Activated CD4-positive, CD25-positive, alpha-beta regulatory T cell (primary cell): ENCODE measurements at places on chromosomes 12 and 14.
A peak's percentile ranks its signal among the peaks of the same experiment; 100 is the strongest.

DNA sequence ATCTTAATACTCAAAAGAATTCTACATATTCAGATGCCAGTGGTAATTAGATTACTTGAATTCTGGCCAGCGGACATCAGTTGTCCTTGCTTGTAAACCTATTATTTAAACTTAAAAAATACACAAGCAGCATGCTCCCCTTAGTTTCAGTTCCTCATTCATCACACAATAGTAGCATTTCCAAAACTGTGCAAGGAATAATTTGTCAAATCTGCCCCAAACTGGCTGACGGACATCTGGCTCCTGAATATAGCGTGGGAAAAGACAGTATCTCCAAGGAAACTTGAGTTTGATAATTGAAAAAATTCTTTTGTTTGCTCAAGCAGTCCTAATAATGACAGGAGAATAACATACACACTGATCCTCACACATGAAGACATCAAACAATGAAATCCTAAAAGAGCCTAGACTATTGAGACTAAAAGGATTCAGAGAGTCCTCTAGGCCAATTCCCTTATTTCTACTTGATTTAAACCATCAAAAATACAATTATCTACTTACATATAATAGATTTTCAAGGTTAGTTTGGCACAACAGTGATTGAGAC, 90.4 kb downstream of the KIF21A start:
- DNase-seq: no peak

DNA sequence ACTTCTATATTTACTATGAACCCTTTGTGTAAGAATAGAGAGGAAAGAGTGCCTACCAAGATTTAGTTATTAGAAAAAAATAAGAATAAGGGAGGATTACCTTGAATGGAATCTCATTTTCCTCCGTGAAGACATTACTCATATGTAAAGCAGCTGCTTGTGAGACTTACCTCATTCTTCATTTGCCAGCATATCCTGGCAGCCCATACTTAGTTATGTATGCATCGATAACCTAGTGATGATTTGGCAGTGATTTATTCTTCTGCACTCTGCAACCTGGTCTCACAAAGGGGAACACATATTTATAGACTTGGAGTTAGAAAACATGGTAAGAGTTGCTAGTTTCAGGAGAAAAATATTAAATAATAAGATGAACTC, 56.8 kb downstream of the LRFN5 start:
- no peak for DNase-seq

DNA sequence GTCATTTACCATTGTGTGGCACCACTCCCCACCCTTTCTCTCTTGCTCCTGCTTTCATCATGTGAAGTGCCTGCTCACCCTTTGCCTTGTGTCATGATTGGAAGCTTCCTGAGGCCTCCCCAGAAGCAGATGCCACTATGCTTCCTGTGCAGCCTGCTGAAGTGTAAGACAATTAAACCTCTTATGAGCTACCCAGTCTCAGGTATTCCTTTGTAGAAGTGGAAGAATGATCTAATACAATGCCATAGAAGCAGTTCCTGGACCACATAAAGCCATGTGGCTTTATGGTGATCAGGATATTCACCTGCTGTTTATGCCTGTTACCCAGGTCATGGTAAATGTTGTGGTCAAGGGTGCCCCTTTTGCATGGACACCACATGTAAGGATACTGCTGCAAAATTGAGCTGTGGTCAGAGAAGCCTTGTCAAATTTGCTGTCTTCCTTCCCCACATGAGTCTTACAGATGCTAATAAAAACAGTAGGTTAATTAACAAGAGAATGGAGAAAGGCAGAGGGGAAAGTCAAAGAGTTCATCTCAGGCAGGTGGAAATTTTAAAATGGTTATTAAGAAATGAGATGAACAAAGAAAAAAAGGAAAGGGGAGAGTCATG, 112.8 kb upstream of the IFNG-AS1 start:
- DNase-seq: no peak

DNA sequence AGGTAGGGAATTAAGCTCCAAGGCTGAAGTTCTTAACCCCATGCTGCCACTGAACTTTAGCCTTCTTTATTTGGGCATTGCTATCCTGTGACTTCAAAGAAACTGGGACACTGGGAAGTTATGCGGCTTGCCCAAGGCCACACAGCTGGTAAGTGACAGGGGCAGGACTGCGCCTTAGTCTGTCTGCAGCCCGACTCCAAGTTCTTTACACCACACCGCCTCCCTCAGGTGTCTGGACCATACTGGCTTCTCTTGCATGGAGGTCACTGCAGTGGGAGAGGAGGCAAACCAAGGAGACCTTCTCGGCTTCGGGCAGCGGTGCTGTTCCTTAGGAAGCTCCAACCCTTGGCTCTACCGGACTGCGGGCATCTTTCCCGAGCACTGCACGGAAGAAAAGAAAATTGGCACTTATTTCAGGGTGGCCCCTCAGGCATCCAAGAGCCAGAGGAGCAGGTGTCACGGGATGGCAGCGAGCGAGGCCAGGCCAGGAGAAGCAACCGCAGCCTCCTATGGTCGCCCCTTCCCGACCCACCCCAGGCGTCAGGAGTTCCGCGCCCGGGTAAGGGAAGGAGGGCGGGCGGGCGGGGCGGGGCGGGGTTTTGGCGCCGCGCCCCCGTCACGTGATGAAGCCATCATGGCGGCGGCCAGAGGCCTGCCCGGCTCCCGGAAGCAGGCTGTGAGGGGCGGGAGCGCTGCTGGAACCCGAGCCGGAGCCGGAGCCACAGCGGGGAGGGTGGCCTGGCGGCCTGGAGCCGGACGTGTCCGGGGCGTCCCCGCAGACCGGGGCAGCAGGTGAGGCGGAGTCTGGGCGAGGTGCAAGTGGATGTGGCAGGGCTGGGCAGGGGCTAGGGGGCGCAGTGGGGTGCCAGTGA, 16.4 kb upstream of the ESPL1 start:
- peak; percentile 47 for DNase-seq

DNA sequence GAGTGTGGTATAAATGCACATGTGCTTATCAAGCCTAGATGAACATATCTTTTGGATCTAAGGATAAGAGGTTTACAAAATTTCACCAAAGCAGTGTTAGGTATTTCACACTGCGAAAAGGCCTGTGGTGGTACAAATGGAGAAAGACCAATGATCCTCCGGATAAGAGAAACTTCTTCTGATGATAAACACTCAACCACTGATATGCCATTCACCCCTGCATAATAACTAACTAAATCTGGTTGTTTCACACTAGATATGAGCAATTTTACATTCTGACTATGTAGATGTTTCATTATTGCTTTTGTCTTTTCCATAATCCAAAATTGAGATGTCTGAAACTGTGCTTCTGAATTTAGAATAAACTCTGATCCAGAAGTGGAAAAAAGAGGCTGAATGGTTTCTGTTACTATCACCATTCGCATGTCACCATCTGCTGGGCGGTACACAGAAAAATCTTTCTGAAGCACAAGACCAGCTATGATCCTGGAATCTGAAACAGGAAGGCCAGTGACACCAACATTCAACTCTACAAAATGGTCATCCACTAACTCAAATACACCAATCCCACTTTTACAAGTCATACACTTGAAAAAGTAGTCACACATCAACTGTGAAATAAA, 1.3 kb downstream of the BBS10 start:
- no peak for DNase-seq

DNA sequence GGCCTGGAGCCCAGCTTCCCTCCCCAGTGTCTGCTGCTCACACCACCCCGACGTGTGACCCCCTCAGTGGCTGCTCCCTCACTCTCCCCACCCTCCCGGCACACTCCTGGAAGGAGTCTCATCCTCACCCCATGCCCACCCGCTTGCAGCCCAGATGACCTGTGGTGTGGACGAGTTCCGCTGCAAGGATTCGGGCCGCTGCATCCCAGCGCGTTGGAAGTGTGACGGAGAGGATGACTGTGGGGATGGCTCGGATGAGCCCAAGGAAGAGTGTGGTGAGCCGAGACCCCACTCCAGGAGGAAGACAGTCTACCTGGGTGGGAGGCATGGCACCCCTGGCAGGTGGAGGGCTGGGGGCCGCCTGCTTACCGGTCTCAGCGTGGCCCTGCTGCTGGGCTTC, 15.0 kb upstream of the NXPH4 start:
- no peak for DNase-seq

DNA sequence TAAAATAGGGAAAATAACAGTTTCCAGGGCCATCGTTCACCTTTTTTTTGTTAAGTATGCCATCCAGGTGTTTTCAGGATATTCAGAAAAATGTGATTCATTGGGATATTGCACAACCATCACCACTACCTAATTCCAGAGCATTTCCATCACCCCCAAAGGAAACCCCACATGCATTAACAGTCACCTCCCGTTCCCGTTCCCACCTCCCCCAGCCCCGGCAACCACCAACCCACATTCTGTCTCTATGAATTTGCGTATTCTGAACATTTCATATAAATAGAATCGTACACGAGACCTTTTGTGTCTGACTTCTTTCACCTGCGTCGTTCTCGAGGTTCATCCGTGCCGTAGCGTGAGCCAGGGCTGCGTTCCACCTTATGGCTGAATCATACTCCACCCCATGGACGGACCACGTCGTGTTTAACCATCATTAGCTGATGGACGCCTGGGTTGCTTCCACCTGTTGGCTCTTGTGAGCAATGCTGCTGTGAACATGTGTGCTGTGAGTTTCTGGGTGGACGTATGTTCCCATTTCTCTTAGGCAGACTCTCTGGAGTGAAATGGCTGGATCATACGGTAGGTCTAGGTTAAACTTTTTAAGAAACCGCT, 51.0 kb upstream of the NCOR2 start:
- no peak for DNase-seq

GRCh38 chr12:92509156-92509738, 193.5 kb upstream of the PLEKHG7 start:
- DNase-seq: no peak

GRCh38 chr14:28515571-28515970, 251.0 kb upstream of the FOXG1 start:
- no peak for DNase-seq

GRCh38 chr14:47442211-47442610, 233.2 kb downstream of the MDGA2 start:
- no peak for DNase-seq

GRCh38 chr12:6961278-6961694, 9.2 kb downstream of the PHB2 start:
- peak; percentile 75 for DNase-seq

- DNase-seq: no peak
These were observed 101.2 kb downstream of the TMEM30B start for GRCh38 chr14:61179796-61180398.

DNA sequence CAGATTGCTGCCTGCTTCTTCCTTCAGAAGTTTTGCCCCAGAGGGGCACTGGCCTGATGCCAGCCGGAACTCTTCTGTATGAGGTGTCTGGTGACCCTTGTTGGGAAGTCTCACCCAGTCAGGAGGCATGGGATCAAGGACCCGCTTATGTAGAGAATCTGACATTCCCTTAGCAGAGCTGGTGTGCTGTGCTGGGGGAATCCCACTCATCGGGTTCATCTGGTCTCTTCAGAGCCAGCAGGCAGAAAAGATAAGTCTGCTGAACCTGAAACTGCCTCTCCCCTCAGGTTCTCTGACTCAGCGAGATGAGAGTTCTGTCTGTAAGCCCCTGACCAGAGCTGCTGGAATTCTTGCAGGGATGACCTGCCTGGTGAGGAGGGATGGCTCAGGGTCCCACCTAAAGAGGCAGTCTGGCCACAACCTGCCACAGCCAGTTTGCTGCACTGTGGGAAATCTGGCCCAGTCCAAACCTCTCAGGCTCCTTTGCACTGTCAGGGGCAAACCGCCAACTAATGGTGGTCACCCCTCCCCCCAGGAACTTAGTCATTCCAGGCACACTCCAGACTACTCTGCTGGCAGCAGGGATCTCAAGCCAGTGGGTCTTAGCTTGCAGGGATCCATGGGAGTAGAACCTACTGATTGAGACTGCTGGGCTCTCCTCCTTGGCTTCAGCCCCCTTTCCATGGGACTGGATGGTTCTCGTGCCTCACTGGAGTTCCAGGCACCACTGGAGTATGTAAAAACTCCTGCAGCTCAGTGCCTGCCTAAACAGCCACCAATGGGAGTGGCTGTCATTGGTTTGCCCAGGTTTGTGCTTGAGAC, 4.1 kb downstream of the CLEC2D start:
- no peak for DNase-seq

GRCh38 chr12:124323771-124324530, 29.1 kb downstream of the RFLNA start:
- DNase-seq: no peak

DNA sequence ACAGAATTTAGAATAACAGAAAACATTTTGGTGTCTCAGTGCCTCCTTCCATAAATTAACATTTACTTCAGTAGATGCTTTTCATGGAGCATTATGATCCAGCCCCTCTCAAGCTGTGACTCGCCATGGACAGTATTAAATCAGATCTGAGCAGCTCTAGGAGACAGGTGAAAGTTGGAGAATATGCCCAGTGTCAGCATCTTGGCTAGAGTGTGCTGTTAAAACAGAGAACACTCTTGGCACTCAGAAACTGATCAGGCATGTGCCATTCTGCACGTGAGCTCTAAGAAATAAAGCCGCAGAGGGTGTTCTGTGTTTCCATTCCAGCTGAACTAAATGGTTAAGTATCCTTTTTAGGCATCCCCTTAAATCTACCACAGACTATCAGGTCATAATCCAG, 68.0 kb downstream of the DIP2B start:
- no peak for DNase-seq

DNA sequence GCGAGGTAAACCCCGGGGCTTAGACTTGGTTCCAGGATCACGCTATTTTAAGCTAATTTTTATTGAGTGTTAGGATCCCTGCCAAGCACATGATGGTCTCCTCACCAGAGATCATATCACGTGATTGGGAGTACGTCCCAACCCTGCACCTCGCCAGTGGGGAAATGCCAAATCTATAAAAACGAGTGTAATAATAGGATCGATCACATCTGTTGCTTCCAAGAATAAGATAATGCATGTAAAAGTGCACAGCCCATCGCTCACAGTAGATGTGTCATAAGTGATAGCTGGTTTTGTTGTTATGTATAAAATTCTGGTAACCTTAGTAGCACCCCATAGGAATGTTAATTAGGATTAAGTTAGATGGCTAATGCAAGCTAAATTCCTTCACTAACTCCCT, 581.0 kb upstream of the TMEM132C start:
- no peak for DNase-seq

GRCh38 chr14:93923626-93924025, 3.5 kb upstream of the FAM181A start:
- DNase-seq: no peak

DNA sequence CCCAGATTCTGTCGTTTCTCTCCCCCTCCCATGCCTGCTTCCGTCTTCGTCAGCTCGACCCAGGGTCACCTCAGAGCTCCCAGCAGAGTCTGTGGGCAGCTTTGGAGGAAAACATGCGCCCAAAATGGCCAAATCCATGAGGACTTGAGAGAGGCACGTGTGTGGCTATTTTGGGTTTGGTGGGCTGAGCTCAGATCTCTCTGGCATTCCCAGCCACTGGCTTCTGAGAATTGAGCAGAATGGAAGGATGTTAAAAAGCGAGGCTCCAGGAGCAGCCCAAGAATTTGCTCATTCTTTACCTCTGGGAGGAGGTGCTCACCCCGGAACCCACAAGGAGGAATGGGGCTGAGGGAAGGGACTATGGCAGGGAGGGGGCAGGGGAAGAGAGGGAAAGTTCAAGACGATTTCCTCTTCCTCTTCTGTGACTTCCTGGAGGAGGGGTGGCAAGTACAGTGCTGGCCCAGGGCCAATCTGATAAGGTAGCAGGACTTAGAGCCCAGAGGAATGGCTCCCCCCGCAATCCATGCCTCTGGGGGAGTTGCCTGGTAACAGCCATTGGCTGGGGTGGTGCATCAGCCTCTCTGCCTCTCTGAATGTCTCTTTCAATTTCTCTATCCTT, 20.1 kb downstream of the TSPAN9 start:
- DNase-seq: no peak

GRCh38 chr12:128793701-128794100, 30.1 kb downstream of the SLC15A4 start:
- DNase-seq: no peak

GRCh38 chr14:99571303-99571986, 32.6 kb downstream of the CCDC85C start:
- DNase-seq: no peak

GRCh38 chr14:63452796-63453195, 90.4 kb downstream of the PPP2R5E start:
- DNase-seq: no peak
